ENCODE measurements at places on chromosomes 5 and 9.

- no peak for DNase-seq
These were observed 140.6 kb upstream of the LIFR start for GRCh38 chr5:38697013-38697412.

DNA sequence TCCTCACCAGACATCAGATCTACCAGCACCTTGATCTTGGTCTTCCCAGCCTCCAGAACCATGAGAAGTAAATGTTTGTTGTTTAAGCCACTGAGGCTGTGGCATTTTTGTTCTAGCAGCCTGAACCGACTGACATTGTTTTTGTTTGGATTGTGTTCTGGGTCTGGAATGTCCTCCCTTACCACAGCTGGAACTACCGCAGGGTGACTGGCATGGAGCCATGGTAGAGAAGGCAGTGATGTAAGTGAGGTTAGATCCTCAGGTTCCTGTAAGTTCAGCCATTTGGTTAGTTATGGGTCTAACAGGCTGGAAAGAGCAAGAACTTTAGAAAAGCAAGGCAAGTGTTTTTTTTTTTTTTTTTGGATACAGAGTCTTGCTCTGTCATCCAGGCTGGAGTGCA lies 209.3 kb downstream of the DAB2IP start:
- DNase-seq, result no peak

DNA sequence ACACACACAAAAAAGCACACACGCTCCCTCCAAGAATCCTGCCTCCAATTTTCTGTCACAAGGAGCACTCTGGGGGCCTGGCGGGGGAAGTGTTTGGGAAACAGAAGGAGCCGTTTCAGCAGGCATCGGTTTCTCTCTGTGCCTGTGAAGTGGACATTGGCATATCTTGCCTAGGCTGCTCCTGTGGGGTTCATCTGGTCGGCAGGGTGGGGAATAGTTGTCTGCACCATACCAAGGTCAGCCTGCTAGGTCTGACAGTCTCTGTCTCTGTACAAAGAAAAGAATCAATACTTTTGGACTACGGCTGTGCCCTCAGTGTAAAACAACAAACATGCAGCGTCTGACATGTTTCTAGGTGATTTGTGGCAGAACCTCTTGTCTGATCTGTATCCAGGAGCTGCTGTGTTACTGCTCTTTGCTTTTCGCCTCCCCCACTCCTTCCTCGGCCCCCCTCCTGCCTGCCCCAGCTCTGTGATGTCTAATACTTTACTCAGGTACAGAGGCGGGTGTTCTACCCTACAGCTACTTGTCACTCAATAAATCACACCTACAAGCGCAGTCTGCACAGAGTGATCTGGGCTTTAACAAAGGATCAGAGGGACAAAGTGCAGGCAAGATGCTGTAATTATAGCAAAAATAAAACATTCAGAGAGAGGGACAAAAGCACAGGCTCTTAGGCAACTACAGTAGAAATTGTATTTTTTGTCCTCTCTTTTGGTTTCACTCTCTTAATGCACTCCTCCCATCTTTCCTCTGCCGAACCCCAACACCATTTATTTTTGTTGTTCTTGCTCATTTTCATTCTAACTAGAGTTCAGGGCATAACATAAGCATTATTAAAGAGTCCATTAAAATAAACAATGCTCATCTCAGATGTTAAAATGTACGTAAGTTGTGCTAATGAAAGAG lies 216.7 kb downstream of the BNC2 start:
- no peak for DNase-seq

- DNase-seq, result no peak
These were observed 83.8 kb downstream of the ANKRD31 start for GRCh38 chr5:75152860-75153259.

DNA sequence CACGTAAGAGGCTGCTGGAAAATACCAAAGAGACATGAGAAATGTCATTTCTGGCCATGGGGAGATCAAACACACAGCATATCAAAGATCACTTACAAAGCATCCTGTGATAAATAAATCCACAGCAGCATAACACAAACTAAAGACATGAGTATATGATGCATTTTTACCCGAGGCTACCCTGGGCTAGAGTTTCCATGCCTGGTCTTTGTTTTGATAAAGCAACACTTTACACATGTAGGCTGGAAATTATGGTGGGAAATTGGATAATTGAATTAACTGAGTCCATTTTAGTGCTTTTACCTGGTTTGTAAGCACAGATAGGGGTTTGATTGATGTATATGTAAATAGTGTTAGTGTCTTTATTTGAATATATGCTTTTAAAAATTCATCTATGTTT lies 288.4 kb downstream of the AOPEP start:
- no peak for DNase-seq

DNA sequence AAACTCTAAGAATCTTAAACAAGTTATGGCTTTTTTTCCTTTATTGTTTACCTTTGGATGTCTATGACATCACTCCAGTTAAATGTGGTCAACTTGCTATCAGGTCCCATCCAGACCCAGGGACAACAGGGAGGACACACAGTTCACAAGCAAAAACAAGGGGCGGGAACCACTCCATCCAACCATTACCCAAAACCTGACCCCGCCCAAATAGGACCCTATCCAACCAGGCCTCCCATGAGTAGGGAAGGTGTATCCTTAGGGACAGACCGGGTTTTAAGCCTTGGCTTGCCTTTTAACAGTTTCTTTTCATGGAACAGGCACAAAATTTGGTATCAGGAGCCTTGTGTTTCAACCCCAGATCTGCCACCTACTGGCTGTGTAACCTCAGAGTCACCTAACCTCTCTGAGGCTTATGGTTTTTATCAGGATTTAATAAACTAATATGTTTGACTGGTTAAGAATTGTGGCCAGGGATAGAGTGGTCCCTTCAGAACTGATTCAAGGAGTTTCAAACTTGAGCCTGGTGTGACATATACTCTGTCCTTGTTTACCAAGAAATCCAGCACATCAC lies 127.7 kb upstream of the RAD23B start:
- DNase-seq, result no peak

DNA sequence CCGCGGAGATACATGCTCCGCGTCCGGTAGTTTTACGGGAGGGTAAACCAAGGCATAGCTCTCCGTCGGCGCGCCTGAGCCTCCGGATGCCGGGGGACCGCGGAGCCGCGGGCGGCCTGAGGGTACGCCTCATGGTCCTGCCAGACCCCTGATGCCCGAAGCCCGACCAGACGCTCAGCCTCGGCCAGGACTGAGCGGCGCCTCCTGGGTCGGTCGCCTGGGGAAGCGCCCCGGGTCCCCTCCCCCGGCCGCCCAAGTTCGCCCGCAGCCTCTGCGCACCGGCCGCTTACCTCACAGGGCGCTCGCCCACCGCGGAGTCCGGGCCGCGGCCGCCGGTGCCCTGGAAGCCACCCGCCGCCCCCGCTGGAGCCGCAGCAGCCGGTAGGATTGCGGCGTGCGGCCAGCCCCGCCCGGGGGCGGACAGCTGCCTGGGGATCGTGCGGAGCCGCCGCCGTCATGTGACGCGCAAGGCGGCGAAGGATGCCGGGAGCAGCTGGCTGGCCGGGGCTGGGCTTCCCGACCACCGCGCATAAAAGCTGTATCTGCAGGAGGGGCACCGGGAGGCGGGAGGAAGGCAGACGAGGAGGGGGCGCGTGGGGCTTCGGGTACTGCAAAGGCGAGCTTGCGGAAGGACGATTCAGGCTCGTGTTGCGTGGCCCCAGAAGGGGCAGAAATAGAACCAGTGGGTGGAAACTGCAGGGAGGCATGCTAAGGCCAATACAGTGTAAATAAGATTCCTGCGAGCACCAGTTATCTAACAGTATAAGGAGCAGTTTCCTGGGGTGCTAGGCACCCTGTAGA lies at the start of gene FBXO10:
FBXO10 (minus strand) TSS at position 460 of the 801 bp plus-strand sequence. CDS start 34,612 bp downstream, outside the sequence.
- no peak for DNase-seq

GRCh38 chr5:143793249-143793648 lies 18.7 kb upstream of the HMHB1 start:
- no peak for DNase-seq

- no peak for DNase-seq
These were observed 165.0 kb downstream of the FBXL7 start for GRCh38 chr5:15664961-15665360.

DNA sequence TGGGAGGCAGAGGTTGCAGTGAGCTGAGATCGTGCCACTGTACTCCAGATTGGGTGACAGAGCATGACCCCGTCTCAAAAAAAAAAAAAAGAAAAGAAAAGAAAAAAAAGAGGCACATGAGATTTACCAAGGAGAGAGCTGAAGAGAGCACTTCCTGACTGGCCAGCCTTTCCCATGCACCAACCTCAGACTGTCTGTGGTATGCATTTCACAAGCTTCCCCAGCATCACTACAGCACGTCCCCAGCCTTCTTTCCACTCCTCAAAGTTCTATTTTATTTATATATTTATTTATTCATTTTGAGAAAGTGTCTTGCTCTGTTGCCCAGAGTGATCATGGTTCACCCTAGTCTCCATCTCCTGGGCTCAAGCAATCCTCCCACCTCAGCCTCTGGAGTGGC lies 13.6 kb upstream of the FUBP3 start:
- DNase-seq, result no peak

DNA sequence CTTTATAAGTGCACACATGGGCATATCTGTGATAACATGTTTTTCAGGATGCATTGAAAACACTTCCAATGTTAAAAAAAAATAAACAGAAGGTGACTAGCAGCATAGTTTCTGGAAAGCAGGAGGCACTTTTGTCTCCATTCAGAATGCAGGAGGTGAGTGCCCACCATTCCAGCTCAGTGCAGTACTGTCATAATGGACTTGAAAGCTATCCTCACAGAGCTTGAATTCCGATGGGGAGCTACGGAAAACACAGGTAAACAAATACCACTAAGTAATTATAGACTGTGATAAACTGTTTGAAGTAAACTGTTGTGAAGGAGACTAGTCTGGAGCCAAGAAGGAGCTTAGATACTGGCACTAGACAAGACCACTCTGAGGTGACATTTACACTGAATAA lies 9.9 kb downstream of the FBN2 start:
- no peak for DNase-seq

DNA sequence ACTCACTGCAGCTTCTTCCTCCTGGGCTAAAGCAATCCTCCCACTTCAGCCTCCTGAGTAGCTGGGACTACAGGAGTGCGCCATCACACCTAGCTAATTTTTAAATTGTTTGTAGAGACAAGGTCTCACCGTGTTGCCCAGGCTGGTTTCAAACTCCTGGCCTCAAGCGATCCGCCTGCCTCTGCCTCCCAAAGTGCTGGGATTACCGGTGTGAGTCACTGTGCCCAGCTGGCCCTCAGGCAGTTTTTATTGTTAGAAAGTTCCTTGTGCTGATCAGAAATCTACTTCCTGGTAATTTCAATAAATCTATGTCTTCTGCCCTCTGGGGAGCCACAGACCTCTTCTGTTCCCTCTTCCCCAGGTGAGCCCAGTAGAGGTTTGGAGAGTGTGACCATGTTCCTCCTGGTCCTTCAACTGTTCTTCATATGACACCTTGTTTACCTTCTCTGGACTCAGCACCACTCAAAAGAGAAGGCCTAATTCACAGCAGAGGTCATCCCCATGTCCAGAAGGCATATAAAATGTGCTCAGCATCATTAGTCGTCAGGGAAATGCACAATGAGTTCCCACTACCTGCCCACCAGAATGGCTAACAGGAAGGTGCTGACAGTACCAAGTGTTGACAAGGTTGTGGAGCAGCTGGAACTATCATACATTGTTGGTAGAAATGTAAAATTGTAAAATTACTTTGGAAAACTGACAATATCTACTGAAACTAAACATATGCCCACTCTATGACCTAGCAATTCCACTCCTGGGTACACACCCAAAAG lies 10.4 kb downstream of the TMOD1 start:
- DNase-seq, result no peak
